ENCODE measurements at places on chromosomes 7 and 10. TPM values are rescaled to one million over a fixed set of nuclear protein-coding genes. Genes with fewer than 3 reads are reported as not detected.

DNA sequence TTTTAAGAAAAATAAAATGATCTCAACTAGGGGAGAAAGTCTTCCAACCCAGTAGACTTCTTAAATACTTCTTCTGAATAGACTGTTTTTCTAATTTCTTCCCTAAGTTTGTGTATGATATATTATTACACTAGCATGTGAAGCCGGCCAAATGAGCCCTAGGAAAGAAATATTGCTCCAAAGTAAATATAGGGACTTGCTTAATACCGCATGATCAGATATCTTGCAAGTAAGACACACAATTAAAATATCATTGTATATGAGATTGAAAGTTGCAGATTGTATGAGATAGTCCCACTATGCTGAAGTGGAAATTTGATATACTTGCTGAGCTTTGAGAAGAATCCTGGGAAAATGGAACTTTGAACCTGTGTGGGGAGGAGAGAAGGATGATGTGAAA, 225.7 kb downstream of the BAMBI start:
- no peak for DNase-seq

Gene MYH16
- not detected for total RNA-seq

DNA sequence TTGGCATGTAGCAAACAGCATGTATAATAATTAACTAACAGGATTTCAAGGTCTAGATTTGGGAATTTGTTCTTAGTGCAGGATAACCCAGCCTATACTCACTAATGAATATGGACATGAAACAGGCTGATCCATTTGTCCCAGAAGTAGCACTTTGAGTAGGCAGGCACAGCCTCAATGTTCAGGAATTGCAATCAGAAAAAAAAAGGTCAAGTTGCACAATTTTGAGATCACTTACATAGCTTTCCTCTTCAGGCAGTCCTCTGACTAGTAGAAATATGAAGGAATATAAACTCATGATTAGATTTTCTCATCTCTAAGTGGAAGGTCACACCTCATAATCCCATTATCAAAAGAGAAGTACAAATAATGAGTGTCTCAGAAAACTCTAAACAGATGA, 921.4 kb upstream of the CELF2 start:
- no peak for DNase-seq

- DNase-seq = peak; percentile 32
Observed at GRCh38 chr7:7237201-7237977, 55.0 kb downstream of the C1GALT1 start.

GRCh38 chr7:46716926-46717325, 795.9 kb upstream of the IGFBP3 start:
- DNase-seq = no peak
